ENCODE measurements at places on chromosomes 4 and X.

DNA sequence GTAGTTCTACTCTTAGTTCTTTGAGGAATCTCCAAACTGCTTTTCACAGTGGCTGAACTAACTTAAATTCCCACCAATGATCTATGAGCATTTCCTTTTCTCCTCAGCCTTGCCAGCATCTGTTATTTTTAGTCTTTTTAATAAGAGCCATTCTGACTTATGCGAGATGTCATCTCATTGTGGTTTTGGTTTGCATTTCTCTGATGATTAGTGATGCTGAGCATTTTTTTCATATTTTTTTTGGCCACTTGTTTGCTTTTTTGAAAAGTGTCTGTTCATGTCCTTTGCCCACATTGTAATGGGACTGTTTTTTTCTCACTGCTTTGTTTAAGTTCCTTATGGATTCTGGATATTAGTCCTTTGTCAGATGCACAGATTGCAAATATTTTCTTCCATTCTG lies 21.5 kb upstream of the PHKA1 start:
- no peak for DNase-seq

GRCh38 chrX:39827951-39828350 lies 269.8 kb downstream of the BCOR start:
- DNase-seq = no peak

GRCh38 chr4:152248347-152248746 lies 287.5 kb downstream of the FBXW7 start:
- no peak for DNase-seq

- DNase-seq = peak; percentile 13
Measured at GRCh38 chr4:25861951-25862410, 807 bp downstream of the SEL1L3 start.

- no peak for DNase-seq
Measured at GRCh38 chrX:7698248-7698647, 144.7 kb upstream of the VCX start.

- no peak for DNase-seq
Measured at GRCh38 chr4:62119195-62119594, 919.1 kb downstream of the ADGRL3 start.

Data from activated CD4-positive, CD25-positive, alpha-beta regulatory T cell (primary cell).